ENCODE measurements at places on chromosomes 4 and X.

DNA sequence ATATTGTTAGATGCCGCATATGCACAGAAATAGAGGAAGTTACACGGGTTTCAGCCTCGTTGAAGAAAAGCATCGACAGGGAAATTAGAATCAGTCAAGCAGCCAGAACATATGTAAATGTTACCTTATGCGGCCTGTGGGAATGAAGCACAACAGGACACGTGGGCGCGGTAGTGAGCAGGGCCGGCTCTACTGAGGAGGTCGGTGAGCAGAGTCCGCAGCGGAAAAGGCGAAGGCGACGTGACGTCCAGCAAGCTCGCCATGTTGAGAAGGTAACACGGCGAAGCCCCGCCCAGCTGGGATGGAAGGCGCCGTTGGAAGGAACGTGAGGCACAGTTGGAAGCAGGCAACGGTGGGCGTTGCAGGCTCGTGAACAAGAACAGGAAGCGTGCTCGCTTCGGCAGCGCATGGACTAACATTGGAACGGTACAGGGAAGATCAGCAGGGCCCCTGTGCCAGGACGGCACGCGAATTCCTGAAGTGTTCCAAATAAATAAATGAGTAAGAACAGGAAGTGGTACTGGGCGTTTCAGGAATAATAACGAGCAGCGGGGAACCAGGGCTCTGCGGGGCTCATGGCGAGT, 54.6 kb downstream of the MTNR1A start:
- no peak for DNase-seq

DNA sequence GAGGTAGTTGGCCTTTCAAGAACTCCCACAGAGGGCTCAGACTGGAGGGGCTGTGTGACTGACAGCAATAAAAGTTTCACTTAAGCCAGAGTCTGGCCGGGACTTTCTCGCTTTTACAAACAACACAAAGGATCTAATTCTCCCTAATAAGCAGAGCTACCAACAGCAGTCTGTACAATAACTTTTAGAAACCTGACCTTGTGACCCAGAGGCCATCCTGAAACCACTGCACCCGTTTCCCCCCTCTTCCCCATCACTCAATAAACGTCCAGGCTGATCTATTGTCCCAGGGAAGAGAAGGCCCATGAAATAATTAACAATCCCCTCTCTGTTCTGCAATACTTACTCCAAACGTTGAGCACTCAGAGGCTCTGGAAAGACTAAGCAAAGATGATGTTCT, 442.4 kb downstream of the ZIC3 start:
- no peak for DNase-seq

GRCh38 chr4:154692304-154692818, 51.4 kb upstream of the LRAT start:
- no peak for DNase-seq

GRCh38 chr4:25677943-25678342, 22.3 kb downstream of the SLC34A2 start:
- DNase-seq, result no peak

DNA sequence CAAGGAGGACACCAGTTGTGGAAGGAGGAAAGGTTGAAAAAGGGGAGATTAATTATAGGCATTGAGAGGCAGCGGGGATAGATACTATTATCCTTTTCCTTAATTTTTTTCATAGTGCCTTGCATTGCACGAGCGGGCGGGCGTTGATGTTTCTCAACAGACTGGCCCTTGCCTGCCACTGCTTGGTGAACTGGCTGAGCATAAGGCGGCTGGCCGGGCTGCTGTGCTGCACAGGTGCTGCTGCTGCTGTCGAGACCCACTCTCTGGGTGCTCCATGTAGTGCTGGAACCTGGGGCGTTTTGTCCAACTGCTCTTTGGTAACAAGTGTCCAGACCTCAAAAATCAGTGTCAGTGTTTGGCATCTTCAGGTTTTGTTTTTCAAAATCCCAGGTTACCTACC, 83.3 kb upstream of the PAQR3 start:
- no peak for DNase-seq

DNA sequence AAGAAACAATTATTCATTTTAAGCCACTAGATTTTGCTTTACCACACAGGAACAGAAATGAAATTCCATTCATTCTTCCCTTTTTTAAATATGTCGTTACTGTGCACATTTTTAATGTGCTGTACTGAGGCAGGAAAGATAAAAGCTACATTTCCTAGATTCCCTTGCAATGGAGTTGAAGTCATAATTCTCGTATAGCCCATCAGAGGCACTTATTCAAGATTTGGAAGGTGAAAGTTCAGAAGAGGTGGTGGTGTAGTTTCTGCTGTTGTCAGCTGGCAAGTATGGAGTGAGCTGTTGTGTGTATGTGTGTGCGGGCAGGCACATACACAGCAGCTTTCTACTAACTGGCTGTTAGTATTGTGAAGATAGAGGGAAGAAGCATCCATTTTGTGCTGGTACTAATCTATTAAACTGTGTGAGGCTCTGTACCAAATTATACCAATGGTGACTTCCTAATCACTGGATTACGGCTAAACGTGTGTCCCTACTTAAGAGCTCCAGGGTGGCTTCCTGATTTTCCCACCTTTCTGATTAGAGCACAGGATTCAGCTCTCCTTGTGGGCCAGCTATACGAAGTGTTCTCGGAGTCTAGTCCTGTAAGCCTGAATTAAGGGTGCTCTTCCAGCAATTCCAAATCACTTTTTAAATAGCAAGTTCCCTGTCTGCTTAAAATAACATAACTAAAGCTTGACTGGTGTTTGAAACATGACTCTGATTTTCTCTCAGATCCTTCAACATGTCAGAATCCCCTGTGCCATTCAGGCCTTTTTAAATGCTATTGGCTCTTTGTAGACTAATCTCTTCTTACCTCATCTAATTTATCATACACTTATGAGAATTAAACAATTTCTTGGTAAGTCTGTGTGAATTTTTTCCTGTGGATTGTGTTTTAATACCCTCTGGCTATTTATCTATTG, 43.8 kb downstream of the PDS5A start:
- DNase-seq, result no peak

DNA sequence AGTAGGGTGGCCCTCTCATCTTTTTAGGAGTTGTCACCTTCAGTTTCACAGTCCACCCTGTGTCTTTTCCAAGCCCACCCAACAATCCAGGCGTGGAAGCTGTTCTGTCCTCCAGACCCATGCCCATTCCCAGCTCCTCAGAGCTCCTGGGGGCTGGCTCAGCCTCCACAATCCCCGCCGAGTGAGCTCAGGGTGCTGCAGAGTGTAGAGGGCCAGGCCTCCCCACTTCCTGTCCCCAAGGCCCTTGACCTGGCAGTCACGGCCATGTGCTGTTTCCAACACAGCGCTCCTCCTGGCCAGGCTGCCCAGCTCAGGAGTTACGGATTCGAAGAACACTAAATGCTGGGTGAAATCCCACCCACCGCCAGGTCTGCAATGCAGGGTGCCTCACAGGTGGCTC, 31.8 kb downstream of the PDHA1 start:
- DNase-seq, result no peak

DNA sequence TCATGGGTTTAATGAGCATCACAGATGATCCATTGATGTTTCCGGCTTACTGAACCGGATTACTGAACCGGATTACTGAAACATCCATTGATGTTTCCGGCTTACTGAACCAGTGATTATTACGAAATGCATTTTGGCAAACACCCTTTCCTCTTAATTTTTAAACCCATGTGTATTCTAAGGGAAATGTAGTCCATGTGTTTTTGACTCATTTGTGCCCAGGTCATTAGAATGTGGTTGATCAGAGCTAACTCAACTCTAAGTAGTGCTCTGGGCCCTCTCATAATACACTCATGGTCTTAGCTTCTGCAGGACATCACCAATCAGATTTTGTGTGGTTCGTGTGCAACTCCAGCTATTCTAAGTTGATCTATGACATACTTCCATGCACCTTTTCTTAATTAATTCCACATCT, 141.6 kb downstream of the SPATA18 start:
- no peak for DNase-seq

DNA sequence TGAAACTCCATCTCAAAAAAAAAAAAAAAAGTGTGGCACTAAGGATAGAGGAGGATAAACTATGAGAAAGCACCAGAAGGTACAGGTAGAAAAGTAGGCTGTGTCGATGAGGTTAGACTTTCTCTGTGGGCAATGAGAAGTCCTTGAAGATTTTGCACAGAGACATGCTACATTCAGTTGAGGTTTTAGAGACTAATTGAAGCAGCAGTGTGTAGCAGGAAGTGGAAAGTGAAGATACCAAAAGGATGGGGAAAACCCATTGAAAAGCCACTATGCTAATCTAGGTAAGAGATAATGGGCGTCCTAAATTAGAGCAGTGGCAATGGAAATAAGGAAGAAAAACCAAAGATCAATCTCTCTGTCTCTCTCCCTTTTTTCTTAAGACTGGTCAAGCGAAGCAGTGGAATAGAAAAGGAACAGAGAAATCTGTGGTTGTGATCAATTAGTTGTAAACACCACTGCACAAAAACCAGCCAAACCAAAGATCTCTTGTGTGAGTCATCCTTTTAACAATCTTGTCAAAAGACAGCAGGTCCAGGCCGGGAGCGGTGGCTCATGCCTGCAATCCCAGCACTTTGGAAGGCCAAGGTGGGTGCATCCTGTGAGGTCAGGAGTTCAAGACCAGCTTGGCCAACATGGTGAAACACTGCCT, 3.5 kb downstream of the SPINK2 start:
- DNase-seq, result no peak

GRCh38 chr4:160371446-160371845, 1268.6 kb downstream of the RAPGEF2 start:
- DNase-seq, result no peak

- DNase-seq, result no peak
These were observed 37.0 kb upstream of the IBSP start for GRCh38 chr4:87762311-87762710.

- no peak for DNase-seq
These were observed 626.2 kb downstream of the MID1IP1 start for GRCh38 chrX:39427492-39427891.

- no peak for DNase-seq
These were observed 259.2 kb upstream of the FTHL17 start for GRCh38 chrX:31331015-31331414.

GRCh38 chr4:89915937-89916336, 21.3 kb downstream of the MMRN1 start:
- DNase-seq, result no peak

DNA sequence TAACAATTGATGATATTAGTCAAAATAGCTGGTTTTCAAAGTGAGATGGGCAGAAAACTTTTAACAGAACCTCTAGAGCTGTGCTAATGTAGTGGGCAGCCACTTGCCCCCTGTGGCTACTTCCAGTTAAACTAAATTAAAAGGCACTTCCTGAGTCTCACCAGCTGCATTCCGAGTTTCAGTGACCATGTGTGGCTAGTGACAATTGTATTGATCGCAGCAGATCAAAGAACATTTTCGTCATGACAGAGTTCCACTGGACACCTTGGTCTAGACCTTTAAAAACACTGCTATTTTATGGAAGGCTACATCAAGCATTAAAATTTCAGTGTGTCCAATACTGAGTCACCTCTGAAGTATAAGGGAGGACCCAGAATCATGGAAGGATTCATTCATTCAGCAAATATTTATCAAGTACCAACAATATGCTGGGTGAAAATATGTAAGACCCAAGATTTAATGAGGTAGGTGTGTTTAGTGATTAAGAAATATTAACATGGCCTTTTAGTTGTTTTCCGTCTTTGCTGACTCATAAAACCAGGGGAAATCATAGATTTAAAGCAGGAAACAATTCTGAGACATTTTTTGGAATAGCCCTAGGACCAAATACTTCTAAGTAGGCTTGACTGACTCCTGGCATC, 5.1 kb upstream of the FAT1 start:
- DNase-seq, result no peak

- DNase-seq, result no peak
These were observed 198.2 kb upstream of the LDB2 start for GRCh38 chr4:17096692-17097091.

DNA sequence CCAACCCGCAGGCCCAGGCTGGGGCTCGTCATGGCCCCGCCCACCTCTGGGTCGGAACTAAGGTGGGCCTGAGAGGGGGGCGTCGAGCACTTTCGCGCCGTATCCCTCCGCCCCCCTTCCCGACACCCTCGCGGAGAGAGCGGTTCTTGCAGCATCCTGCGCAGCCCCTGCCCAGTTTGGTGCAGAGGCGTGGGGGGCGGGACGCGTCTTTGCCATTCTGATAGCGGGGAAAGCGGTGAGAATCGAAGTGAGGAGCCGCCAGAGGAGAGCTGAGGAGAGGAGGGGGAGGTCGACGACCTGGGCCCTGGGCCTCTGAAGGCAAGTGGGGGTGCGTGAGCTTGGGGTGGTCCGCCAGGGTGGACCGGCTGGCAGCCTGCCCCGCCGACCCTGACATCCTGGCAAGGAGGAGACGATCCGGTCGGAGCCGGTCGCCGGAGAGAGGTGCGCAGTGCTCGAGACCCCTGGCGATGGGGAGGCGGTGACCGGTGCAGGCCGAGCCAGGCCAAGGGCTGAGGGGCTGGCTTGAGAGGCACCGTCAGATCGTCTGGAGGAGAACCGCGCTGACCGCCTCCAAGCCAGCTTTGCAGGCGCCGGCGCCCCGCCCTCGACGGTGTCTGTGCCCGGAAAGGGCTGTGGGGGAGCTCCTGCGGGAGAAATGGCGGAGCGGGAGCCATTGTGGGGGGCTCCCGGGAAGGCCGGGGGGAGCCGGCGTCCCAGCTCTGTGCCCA, 25.5 kb downstream of the GPRASP3 start:
- DNase-seq, result no peak

- DNase-seq, result no peak
These were observed 89.6 kb downstream of the C4orf51 start for GRCh38 chr4:145769450-145770037.

- no peak for DNase-seq
These were observed 51.4 kb downstream of the SHROOM4 start for GRCh38 chrX:50762578-50762977.

GRCh38 chrX:15790769-15791290, 546 bp downstream of the ZRSR2 start:
- DNase-seq, result no peak

GRCh38 chr4:74109870-74110605, 11.0 kb upstream of the CXCL2 start:
- DNase-seq, result no peak

- no peak for DNase-seq
These were observed 824.0 kb downstream of the STIM2 start for GRCh38 chr4:27684610-27685011.

DNA sequence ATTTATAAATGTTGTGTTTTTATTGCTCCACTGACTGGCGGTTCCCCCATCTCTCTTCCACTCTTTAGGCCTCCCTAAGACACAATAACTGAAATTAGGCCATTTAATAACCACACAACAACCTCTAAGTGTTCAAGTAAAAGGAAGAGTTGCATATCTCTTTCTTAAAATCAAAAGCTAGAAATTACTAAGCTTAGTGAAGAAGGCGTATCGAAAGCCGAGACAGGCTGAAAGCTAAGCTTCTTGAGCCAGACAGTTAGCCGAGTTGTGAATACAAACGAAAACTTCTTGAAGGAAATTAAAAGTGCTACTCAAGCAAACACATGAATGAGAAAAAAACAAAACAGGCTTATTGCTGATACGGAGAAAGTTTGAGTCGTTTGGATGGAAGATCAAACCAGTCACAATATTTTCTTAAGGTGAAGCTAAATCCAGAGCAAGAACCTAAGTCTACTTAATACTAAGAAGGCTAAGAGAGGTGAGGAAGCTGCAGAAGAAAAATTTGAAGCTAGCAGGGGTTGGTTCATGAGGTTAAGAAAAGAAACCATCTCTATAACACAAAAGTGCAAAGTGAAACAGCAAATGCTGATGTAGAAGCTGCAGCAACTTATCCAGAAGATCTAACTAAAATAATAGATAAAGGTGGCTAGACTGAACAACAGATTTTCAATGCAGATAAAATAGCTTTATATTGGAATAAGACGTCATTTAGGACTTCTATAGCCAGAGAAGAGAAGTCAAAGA, 194.0 kb upstream of the TTC29 start:
- DNase-seq, result no peak

Measured in stimulated activated CD8-positive, alpha-beta memory T cell treated with anti-CD3 and anti-CD28 coated beads, Interleukin-15, amount 100 ng/mL, for 24 hours (primary cell).